ENCODE measurements at places on chromosomes 7 and 10.

- DNase-seq: no peak
Measured at GRCh38 chr10:98006266-98006665, 24.2 kb downstream of the CRTAC1 start.

DNA sequence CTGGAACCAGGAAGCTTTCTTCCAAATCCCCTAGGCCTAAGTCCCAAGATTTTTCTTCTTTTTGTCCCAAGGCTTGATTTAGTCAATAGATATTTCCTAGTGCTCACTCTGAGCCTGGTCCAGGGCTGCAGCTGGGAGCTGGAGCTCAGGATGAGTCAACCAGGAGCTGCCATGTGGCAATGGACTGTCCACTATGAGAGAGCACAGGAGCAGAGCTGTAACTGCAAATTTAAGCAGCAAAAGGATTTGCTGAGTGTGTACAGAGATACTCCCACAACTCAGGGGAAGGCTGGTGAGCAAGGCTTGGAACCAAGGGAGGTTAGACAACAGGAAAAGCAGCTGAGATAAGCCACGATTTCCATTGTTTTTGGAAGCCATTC, 92.1 kb upstream of the CXCL12 start:
- DNase-seq: no peak

DNA sequence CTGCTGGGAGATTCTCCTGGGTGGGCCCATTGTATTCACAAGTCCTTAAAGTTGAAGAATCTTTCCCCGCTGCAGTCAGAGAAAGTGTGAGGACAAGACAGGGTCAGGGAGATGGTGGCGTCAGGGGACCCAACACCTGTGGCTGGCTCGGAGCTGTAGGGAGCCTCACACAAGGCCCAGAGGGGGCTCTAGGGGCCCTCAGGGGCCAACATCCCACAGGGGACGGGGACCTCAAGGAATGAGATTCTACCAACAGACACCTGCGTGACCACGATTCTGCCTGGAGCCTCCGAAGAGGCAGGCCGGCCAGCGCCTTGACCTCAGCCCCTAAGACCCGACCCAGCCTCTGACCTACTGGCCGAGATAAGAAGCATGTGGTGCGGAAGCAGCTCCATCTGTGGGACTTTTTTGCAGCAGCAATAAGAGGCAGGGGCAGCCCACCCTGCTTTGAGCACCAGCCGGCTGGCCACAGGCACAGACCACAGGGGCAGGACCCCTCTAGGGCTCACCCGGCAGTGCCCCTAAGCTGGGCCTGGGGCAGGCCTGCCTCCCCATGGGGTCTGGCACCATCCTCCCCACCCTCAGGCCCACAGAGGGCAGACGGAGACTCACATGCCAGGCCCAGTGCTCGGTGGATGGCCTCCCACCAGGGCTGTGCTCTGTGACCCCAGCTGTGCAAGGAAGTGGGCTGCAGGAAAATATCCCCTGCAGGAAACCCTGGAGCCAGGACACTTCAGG, 13.2 kb downstream of the RASGEF1A start:
- no peak for DNase-seq

DNA sequence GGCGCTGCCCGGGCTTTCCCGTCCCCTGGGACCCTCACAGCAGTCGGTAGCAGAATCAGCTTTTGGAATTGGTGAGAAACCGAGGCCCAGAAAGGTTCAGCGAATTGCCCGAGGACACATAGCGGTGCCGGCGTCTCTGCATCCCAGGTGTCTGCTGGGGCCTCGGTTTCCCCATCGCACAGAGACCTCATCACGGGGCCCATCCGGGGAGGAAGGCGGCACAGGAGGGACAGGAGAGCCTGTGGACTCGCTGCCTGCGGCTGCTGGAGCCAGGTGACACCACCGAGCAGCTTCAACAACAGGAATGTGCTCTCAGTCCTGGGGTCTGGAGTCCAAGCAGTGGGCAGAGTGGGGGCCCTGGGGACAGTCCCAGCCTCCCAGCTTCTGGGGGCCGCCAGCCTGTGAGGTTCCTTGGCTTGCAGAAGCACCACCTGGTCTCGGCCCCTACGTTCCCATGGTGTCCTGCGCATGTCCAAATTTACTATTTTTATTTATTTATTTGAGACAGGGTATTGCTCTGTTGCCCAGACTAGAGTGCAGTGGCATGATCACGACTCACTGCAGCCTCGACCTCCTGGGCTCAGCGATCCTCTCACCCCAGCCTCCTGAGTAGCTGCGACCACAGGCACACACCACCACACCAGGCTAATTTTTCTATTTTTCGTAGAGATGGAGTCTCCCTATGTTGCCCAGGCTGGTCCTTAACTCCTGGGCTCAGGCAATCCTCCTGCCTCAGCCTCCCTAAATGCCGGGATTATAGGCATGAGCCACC, 539 bp upstream of the COX19 start:
- DNase-seq: no peak

GRCh38 chr7:108282427-108282996, 152.4 kb upstream of the LAMB4 start:
- no peak for DNase-seq

GRCh38 chr7:107228291-107228690, 59.5 kb downstream of the HBP1 start:
- no peak for DNase-seq

GRCh38 chr7:2018569-2019460, 213.9 kb downstream of the MAD1L1 start:
- DNase-seq: no peak

DNA sequence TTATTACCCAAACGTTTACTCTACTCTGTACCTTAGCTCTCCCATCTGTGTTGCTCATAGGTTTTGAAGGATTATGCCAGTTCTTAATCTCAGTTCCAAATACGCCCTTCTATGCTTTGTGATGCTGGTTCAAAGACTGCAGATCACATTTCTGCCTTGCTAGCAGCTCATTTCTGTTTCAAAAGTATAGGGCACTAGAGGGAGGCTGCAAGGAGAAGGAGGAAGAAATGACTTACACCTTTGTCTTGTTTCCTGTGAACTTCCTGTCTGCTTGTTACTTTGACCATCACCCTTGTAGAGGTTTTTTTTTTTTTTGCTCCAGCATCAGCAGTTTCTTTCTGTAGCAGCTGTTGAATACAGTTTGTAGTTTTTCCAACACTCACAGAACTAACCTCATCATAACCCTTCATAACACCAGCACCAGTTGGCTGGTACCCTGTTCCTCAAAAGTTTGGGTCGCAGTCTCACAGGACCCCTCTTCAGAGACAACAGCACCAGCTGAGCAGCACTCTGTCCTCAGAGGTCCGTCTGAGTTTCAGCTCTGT, 16.5 kb downstream of the SLK start:
- DNase-seq: no peak

GRCh38 chr10:46005383-46005782, 25.0 kb downstream of the NCOA4 start:
- no peak for DNase-seq

DNA sequence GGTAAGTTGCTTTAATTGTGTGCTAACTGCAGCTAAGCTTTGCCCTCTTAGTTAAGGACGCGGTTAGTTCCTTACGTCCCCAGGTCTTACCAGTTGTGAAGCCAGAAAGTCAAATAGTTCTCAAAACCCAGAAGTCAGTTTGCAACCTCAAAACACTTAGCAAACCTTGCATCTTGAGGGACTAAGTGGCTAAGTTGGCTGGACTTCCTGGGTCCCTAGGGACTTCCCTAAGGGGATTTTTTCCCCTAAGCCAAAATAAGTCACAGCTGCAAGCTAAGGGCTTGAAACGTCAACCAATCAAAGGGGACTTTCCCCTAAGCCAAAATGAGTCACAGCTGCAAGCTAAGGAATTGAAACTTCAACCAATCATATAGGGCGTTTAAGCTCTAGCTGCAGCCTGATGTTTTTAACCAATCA, 36.2 kb upstream of the HECW1 start:
- no peak for DNase-seq

- no peak for DNase-seq
Measured at GRCh38 chr7:35988818-35989217, 164.2 kb upstream of the EEPD1 start.

DNA sequence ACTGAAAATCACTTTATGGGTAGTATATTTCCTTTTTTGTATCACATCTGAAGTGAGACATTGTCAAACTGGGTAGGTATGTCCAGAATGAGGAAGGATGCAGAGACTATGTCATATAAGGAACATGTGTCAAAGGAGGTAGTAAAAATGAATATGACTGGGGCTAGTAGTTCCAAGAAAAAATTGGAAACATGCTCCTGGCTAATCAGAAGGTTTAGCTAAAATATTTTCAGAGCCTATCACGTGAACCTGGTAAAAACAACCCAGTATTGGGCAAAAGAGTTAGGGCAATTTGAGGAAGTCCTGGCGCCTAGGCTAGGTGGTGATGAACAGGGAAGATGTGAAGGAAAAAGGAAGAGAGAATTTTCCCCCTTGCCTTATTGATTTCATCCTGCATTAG, 26.4 kb downstream of the ENTPD1 start:
- DNase-seq: no peak

Measured in NCI-H1436 (cell line).